ENCODE measurements at places on chromosomes 16 and 17.

GRCh38 chr17:44010966-44011647 lies 3.7 kb downstream of the TMEM101 start:
- DNase-seq: no peak

GRCh38 chr16:678858-679813 lies 1.1 kb upstream of the STUB1 start:
- peak; percentile 90 for DNase-seq

GRCh38 chr17:48037036-48037837 lies at the start of gene COPZ2:
TSS of gene COPZ2 (minus strand) at chr17:48037797. CDS start at chr17:48037777, 20 bp downstream.
- DNase-seq: peak; percentile 74

GRCh38 chr16:23564575-23565363 lies 7.2 kb downstream of the UBFD1 start:
- DNase-seq: no peak

- peak; percentile 33 for DNase-seq
Measured at GRCh38 chr17:72901083-72901482, 191.4 kb downstream of the SLC39A11 start.

- DNase-seq: no peak
Measured at GRCh38 chr16:75282466-75283281, 31.2 kb upstream of the BCAR1 start.

- DNase-seq: no peak
Measured at GRCh38 chr16:82728901-82729300, 102.1 kb downstream of the CDH13 start.

- DNase-seq: peak; percentile 70
Measured at GRCh38 chr17:17036524-17036998, 5.7 kb upstream of the MPRIP start.

DNA sequence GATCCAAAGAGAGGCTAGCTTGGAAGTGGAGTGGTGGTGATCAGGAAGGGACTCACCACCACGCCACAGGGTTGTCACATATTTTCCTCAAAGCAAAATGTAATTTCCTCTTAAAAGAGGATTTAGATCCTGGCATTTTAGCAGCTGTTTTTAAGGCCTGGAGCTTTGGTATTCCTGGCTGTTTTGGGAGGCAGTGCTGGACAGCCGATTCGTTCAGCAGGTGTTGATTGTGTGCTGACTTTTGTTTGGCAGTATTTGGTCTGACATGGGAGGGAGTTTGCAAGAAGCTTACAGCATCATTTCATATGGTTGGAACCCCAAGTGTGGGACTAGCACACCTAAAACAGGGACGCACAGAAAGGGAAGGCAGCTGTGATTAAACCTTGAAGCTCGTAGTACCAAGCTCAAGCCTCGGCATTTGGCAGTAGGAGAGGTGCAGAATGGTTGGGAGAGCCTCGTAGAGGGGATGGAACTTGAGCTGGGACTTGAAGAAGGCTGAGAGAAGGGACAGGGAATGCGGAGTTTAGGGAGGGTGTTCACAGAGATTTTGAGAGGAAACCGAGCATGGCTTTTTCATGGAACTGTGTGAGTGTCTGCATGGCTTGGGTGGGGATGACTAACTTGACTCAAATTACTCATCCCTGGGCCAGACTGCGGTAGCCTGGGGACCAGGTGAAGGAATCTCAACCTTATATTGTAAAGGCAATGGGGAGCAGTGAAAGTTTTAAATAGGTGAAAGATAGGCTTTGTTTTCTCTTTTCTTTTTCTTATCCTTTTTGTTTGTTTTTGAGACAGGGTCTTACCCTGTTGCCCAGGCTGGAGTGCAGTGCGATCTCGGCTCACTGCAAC lies 52.3 kb downstream of the RPTOR start:
- DNase-seq: no peak

DNA sequence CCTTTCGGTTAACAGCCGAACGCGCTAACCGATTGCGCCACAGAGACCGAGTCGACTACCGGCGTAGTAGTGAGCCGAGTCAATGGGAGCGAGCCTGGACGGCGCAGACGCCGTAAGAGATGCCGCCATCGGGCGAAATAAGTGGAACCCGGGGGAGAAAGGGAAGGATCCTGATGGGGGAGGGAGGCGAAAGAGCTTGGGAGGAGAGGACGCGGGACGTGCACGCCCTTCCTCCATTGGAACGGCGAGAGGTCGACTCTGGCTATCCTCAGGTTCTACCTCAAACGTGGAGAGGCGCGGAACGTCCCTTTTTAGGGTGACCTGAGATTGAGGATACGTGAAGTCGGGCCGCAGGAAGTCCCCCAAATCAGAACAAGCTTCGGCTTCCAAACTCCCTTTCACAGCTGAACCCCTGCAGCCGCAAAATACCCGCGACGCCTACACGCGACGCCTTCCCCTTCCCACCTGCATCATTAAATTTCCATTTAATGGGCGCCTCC lies 683 bp upstream of the PSMB3 start:
- peak; percentile 83 for DNase-seq

GRCh38 chr16:67783353-67783725 lies 23.0 kb downstream of the RANBP10 start:
- peak; percentile 33 for DNase-seq

GRCh38 chr17:5121186-5121841 lies 5.5 kb downstream of the USP6 start:
- no peak for DNase-seq

GRCh38 chr17:27475070-27475673 lies 18.9 kb downstream of the KSR1 start:
- DNase-seq: no peak

DNA sequence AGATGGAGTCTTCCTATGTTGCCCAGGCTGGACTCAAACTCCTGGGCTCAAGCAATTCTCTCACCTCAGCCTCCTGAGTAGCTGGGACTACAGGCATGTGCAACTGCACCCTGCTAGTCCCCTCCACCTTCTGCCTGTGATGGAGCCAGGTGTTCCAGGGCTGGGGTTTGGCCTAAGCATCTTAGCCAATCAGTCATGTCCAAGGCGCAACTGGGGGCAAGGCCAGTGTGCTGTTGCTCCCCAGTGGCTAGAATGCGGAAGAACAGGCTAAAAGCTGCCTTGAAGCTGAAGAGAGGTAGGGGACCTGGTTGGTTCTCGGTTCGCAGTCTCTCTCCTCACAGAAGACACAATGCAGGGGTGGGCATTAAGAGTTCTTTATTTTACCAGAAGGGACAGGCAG lies 18.6 kb downstream of the FLOT2 start:
- peak; percentile 80 for DNase-seq

DNA sequence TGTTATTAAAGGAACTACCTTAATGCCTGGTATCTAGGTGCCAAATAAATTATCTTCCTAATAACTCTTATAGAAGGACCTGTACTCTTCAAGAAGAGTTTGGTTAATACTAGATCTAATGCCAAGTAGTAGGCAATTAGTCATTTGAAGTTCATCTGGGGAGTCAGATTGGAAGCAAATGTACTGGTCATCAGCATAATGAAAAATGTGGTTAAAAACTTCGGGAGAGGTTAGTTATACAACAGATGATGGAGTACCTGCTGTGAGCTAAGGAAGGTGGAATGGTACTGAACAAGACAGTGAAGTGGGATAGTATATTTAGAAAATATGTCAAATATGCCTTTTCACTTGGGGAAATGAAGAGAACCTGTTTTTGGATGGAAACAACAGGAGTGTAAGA lies 49.2 kb downstream of the TNRC6A start:
- DNase-seq: no peak

GRCh38 chr16:81945665-81946064 lies 65.6 kb downstream of the SDR42E1 start:
- DNase-seq: no peak

- no peak for DNase-seq
Measured at GRCh38 chr16:62130101-62130500, 93.9 kb upstream of the CDH8 start.

GRCh38 chr17:61504697-61505096 lies 52.5 kb downstream of the TBX4 start:
- no peak for DNase-seq

- DNase-seq: no peak
Measured at GRCh38 chr17:12643822-12644221, 21.9 kb upstream of the MYOCD start.

- no peak for DNase-seq
Measured at GRCh38 chr16:80680046-80680445, 124.4 kb downstream of the CDYL2 start.

GRCh38 chr17:18203308-18203707 lies 19.7 kb downstream of the ALKBH5 start:
- no peak for DNase-seq

DNA sequence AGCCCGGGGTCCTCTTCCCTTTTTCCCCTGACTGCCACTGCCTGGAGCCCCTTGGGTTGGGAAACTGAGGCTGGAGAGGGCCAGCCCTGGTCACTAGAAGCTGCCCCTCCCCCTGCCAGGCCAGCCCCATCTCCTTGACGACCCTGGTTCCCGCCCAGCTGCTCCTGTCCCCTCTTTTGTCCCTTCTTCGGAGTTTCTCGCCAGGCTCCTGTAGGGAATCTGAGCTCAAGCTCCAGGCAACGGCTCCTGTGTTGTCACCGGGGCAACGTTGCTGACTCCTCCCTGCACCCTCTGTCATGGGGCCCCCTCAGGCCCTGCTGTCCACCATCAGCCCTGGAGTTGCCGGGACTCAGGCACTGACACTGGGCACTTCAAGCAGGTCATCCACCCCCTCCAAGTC lies 5.7 kb downstream of the LLGL1 start:
- DNase-seq: no peak

- no peak for DNase-seq
Measured at GRCh38 chr16:49664221-49665215, 191.4 kb downstream of the ZNF423 start.

- DNase-seq: no peak
Measured at GRCh38 chr17:8794636-8795035, 4.5 kb downstream of the MFSD6L start.

DNA sequence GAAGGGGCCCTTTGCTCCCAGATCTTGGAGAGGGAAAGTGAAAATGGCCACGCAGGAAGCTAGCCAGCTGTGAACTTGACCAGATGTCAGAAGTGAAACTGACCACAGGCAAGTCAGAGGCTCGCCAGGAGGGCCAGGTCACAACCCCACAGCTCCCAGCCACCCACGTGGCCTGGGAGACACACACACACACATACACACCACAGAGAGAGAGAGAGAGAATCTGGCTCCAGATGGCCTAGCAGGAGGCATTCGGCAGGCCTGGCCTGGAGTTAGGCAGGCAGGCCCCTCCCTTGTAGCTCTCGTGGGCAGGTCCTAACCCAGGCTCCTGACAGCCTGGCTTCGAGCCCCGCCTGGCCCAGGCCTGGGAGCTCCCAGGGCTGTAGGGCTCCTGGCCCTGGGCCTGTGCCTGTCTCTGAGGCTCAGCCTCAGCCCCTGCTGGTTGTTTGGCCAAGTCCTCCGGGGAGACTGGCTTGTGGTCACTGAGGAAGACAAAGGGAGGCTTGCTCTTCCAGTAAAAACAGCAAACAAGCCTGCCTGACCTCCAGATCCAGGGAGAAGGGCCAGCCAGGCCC lies 20.2 kb downstream of the NGFR start:
- DNase-seq: peak; percentile 44

DNA sequence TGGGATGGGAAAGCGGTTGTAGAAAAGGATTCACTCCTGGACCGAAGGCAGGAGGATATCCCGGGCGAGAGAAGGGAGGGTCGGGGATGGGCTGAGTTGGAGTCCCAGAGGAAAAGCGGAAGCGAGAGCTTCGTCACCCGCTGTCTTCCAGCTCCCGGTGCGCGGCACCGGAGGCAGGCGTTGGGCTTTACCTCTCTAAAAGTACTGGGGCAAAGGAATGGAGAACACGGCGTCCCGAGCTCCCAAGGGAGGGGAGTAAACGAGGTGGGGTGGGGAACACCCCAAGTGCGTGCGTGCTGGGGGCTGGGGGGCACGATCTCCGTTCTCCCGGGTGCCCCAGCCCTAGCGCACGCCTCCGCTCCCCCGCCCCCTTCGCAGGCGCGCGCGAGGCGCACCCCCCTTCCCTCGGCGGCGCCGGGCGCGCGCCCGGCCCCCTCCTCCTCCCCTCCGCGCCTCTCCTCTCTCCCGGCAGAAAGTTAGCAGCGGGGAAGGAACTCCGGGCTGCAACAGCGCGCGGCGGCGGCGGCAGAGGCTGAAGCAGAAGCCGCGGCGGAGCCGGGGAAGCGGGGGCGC lies at the start of gene HS3ST4:
Gene HS3ST4, plus strand, starts transcription at position 441 of the 573 bp plus-strand sequence.
- DNase-seq: no peak

DNA sequence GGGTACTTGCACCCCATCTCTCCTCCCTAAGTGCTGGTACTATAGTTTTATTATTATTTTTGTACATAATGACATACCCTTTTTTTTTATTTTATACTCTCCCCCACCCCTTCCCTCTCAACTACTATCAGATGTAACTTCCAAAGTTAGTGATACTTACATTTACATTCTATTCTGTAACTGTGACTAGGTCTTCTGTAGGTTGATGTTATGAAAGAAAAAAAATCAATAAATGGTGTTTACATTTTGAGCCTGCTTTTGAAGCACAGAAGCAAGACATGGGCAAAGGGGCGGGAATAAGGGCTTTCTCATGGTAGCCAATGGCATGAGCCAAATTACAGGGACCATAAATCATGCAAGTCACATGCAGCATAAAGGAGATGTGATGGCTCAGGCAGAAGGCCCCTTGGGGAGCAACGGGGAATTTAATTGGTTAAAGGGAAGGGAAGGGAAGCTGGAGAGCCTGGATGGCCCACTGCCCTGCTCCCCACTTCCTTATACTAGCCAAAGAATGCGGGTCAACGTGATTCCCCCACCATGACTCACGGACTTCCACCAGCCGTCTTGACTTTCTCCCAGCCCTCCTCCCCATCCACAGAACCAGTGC lies 2.4 kb upstream of the ACSF2 start:
- peak; percentile 50 for DNase-seq

DNA sequence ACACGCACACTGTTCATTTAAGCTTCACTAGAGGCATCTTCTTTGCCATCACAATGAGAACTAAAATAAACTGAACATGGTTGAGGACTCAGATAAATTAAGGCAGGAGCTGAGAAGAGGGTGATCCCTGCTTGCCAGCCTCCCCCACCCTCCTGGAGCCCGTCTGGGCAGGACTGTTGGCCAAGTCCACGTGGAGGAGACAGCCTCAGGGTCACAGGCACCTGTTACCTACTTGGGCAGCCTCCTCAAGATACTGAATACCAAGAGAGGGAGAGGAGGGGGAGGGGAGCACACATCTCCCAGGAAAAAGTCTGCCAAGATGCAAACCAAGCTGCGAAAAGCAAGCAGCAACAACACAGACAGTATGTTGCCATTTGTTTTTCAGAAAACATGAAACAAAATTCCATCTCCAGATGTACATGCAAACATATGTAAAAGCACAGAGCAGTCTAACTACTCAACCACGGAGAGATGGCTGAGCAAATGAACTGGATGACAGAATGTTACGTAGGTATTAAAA lies 67.4 kb downstream of the SLC39A11 start:
- no peak for DNase-seq

GRCh38 chr16:73365016-73365551 lies 317.2 kb upstream of the ZFHX3 start:
- peak; percentile 7 for DNase-seq
